ENCODE measurements at places on chromosomes 2 and 18. TPM values are rescaled to one million over a fixed set of nuclear protein-coding genes. Genes with fewer than 3 reads are reported as not detected.

DNA sequence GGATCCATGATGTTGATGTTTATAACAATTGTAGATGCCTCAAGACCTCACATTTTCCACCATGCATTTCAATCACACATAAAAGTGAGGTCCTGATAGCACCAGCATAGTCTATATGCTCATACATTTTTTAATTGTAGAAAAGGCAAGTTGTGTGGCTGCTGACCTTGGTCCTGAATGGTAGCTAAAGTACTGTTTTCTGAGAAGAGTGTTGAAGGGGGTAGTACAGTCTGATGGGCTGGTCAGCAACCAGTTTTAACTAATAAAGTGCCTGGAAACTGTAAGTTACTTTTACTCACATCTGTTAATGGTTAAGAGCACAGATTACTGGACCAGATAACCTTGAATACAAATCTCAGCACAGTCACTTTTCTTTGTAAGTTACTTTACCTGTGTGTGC, 15.9 kb downstream of the ZNF638 start:
- no peak for DNase-seq

- no peak for DNase-seq
Observed at GRCh38 chr2:73084971-73085370, 13.5 kb upstream of the SFXN5 start.

GRCh38 chr2:120258196-120258595, 5.5 kb downstream of the RALB start:
- DNase-seq, result no peak

GRCh38 chr2:105082107-105082506, 44.2 kb downstream of the MRPS9 start:
- no peak for DNase-seq

GRCh38 chr2:1024981-1025380, 74.3 kb downstream of the SNTG2 start:
- DNase-seq, result no peak

DNA sequence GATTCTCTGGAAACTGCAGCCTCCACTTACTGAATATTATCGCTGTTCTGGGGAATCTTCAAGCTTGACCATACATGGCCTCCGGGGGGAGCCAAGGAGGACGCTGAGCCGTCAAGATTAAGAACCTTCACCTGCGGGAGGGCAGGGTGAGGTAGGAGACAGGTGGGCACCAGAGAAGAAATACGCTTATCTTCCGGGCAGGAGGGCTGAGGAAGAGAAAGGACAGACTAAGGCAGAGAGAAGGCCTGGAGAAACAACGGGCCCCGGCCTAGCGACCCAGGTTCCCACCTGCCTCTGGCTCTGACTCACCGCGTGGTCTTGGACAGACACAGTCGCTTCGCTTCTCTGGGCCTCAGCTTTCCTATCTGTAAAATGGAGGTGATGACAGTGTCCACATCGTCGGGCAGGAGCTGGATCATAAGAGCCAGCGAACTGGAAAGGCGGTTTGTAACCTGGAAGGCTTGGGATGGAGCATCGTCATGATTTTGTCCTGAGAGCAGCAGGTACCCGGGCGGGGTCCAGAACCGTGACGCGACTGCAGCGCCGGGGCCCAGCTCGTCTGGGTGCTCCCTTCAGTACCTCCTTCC, 659 bp downstream of the ZNF142 start:
- DNase-seq, result peak; percentile 64

GRCh38 chr2:219661955-219662395, 34.5 kb downstream of the SLC4A3 start:
- no peak for DNase-seq

DNA sequence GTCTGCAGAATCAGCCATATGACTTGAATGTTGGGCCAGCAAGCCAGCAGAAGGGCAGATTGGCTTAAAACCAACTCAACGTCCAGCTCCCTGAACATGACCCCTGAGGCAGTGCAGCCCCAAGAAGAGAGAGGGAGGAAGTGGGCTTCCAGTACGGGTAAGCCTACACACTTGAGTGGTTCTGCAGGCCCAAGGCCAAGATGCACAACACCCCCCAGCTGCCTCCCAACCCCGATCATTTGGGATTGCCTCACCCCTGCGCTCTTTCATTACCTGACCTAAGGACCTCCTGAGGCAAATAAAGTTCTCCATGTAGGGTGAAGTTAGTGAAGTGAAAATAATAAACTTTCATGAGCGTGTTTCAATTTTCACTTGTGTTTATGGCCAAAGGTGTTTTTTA, 536.0 kb downstream of the TNS1 start:
- DNase-seq, result no peak

- DNase-seq, result no peak
Observed at GRCh38 chr2:167534443-167534842, 646.2 kb downstream of the XIRP2 start.

ZBTB7C gene
- 6.0 TPM for polyA plus RNA-seq

ASB1 gene
- 24.8 TPM for polyA plus RNA-seq

BMP10 gene
- not detected for polyA plus RNA-seq

Data from adrenal gland (tissue), 19 donors.